ENCODE measurements at places on chromosomes 7 and 10.

- DNase-seq: no peak
Measured at GRCh38 chr10:994836-995558, 6.8 kb downstream of the GTPBP4 start.

GRCh38 chr7:55557666-55558188, 14.6 kb downstream of the VOPP1 start:
- DNase-seq: no peak

DNA sequence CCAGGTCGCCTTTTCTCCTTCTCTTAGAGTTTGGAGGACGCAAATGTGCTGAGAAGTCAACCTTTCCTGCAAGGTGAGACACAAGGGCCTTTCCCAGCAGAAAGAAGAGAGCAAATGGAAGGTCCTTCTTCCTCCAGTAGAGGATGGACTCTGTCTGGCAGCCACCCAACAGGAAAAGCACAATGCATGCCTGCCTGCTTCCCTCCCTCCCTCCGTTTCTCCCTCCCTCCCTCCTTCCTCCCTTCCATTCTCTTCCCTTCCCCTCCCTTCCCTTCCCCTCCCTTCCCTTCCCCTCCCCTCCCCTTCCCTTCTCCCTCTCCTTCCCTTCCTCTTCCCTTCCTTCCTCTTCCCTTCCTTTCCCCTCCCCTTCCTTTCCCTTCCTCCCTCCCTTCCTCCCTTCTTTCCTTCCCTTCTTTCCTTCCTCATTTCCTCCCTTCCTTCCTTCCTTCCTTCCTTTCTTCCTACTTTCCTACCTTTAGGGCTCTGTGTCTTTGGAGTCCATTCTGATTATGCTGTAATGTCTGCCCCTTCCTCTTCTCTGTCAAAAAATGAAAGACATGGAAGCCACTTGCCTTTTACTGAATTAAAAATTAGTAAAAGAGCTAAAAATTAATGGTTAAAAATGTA, 66.4 kb downstream of the TRUB1 start:
- no peak for DNase-seq

DNA sequence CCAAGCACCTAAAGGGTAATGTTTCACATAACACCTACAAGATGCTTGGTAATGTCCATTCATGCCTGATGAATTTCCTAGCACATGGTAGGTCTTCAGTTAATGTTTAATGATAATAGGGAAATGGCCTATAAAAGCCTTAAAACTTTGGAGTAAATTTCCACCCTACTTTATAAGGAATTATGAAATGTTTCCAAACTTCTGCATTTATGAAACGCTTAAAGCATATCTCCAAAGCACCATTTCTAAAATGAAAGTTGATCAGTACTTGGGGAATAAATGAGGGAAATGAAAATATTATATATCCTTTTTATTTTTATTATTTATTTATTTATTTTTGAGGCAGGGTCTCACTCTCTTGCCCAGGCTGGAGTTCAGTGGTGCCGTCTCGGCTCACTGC, 51.8 kb downstream of the INPP5F start:
- no peak for DNase-seq

DNA sequence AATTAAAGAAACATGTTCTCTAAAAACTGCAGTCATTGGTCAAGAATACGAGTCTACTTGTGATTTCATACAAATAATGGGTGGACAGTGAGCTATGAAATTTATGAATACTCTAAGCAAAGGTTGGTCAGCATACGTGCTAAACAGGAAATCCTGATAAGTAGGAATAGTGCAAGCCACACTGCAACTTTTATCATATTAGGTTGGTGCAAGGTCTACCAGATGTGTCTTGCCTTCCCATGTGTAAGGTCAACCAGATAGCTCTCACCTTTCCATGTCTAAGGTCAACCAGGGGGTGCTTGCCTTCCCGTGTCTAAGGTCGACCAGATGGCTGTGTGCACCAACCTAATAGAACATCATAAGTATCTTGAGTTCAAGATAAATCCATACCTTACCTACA, 2.0 kb upstream of the ITGB1 start:
- no peak for DNase-seq

DNA sequence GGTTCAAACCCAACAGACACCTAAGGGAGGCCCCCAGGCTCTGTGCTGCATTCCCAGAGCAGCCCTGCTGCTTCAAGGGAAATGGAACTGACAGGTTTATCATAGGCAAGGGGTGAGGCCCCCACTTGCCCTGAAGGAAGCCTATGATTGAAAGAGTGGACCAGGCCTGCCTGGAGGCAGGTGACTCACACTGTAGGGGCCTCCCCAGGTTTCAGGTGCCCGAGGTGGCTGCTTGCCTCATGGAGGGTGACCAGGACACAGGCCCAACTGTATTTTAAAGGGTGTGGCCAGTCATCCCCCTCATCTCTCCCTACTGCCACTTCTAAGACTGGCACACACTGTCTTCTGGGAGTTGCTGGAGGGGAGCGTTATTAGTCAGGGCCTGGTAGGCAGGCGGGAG, 85.4 kb downstream of the ATXN7L1 start:
- peak; percentile 53 for DNase-seq

- peak; percentile 77 for DNase-seq
Measured at GRCh38 chr10:68153473-68154210, 44.4 kb downstream of the MYPN start.

DNA sequence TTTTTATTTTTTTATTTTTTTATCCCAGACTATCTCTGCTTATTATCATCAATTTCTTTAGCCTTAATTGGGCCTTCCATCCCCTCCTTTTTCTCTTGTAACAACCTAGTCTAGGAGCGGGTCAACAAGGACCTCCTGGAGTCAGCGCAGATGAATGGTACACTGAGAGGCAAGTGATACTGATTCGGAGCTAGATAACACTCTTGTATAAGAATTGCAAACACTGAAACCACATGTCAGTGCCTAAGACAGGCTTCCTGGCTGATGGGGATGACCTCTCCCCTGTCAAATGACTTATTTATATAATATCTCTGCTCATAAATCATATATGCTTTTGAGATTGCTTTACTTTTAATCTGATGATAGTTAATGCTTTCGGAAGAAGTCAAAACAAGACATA, 22.7 kb downstream of the BPGM start:
- no peak for DNase-seq

DNA sequence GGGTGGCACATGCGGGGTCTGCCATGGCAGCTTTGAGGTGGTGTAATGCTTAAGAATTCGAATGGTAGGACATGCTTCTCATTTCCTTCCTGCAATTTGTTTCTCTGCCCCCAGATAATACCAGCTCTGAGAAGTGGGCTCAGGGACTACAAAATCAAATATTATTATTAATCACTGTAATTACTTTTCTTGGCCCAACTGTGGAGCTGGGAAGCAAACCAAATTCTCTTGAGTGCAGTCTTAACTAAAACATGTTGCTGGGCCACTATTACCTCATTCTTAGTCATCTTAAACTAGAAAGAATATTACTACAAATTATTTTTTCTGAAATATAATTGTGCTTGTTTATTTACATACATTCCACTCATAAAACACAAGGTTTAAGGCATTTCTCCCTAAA, 566.7 kb upstream of the NRP1 start:
- DNase-seq: no peak

- no peak for DNase-seq
Measured at GRCh38 chr7:19114551-19114855, 2.9 kb downstream of the TWIST1 start.

- no peak for DNase-seq
Measured at GRCh38 chr7:22213081-22213480, 143.9 kb downstream of the RAPGEF5 start.

DNA sequence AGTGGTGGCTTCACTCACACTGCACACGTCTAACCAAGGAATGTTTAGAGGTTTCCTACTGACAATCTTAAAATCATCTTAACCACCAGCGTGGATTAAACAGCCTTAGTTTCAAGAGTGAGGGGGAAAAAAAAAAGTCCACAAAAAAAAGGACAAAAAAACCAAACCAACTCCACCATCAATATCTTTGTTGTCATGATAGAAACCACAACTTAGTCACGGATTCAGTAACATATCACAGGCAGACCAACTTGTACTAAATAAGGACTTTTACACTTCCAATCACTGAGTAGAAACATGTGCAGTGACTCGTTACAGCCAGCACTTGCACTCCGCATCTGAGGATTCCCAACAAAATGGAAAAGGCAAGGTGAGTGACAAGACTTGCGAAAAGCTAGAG, 46.5 kb downstream of the FAM171A1 start:
- DNase-seq: no peak

- no peak for DNase-seq
Measured at GRCh38 chr10:30825495-30825894, 195.9 kb upstream of the LYZL2 start.

DNA sequence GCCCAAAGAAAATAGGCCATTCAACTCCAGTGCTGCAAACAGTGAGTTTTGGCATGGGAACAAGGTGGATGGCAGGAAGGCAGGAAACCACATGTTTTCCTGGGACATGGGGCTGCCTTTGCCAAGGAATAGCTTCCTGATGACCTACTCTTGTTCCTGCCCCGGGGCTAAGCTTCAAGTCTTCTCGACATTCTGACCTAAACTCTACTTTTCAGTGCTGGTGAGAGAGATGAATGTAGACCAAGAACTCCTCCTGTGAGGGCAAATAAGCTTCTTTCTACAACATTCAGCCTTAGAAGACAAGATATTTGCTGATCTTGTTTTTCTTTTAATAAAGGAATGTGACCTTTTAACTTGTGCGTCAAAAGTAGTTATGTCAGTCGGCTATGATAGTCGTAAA, 199.0 kb downstream of the GPR37 start:
- no peak for DNase-seq

Data from Calu3 (cell line).